NK-92 treated with Interleukin-12 subunit alpha and Interleukin-12 subunit beta, amount 100 ng/mL, for 24 hours (cell line): ENCODE measurements at places on chromosomes 4 and X.

DNA sequence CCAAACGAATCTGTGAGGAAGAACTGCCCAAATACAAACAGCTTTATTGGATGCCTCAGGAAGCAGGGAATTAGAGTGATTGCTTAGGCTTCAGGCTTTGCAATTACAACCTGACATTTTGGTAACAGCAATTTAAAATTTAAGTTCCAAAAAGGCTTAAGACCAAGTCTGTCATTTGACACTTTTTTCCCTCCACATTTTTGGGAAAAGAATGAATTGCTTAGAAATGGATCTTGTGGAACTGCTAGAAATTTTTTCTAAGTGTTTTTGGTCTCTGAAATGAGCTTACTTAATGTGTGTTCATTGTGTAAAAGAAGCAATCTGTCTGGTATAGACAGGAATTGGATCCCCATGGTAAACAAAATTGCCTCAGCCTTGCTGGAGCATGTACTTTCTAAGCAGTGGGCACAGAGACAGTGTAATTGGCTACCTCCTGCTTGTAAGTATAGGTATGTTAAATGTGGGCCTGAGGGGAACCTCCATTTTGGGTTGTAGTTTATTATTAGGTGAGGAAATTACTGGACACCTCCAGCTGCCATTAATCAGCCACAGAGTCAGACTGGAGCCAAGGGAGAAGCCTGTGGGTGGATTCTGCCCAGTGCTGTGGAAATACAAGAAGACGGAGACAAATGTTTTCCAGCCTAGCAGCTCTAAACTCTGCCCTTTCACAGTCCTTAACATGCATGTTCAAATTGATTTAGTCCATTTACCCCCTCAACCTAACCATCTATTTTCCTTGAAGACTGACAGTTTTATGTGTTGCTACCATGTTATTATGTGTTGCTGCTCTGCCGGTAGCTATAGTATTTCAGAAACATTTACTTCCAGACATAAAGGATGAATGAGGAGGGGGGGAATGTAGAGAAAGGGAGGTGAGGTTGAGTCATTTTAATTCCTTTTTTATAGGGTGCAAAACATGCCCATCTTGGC lies 473.0 kb downstream of the SPRY1 start:
- DNase-seq = no peak

DNA sequence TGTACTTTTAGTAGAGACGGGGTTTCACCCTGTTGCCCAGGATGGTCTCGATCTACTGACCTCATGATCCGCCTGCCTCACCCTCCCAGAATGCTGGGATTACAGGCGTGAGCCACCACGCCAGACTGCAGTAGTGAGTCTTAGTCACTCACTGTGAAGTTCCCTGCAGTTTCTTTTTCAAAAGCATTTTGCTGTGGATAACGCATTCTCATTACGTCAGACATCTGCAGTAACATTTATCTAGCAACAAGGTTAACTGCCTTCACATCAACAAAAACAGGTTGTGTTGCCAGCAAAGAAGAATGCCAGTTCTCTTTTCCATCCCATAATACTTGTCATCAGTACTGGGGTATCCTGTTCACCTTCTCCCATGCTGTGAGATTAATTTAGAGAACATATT lies 164.6 kb downstream of the DHRSX start:
- DNase-seq = no peak

- no peak for DNase-seq
Observed at GRCh38 chr4:23972187-23972586, 82.3 kb upstream of the PPARGC1A start.

DNA sequence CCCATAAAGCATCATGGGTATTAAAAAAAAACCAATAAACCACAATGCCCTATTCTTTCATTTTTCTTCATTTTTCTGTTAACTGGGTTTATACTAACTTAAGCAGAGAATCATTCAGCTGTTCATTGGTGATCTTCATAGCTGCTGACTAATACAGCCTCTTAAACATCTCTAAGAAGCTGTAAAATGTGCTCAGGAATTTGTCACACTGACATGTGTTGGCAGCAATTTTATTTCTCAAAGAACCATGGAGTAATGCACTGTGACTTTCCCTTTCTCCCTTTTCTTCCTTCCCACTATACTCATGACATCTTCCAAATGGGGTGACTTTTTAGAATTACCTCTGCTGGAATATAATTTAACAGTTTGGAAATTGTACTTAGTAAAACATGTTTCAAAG lies 315.4 kb downstream of the ANTXR2 start:
- DNase-seq = no peak

- DNase-seq = no peak
Observed at GRCh38 chr4:61254406-61254805, 54.3 kb downstream of the ADGRL3 start.
